NCI-H1930 (cell line): ENCODE measurements at places on chromosomes 6 and 20.

GRCh38 chr6:143158113-143158581 is 97.5 kb downstream of the AIG1 start:
- DNase-seq: no peak

- no peak for DNase-seq
Observed at GRCh38 chr6:36793913-36794712, 45.1 kb downstream of the CPNE5 start.

DNA sequence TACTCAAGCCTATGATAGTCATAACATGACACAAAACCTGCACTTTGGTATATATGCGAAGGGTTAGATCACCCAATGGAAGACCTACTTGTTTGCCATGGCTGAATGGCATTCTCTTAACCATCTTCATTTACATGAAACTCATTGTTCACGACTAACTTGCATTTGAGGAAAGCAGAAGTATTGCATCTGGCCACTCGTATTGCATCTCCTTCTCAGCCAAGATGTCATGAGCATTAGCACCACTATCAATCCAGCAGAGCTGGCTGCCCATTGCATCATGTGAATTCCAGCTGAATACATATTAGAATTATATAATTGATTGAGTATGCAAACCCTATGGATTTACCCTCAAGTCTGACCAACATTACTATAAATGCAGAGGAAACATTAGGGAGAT is 390.2 kb downstream of the LAMA2 start:
- DNase-seq: peak; percentile 76

DNA sequence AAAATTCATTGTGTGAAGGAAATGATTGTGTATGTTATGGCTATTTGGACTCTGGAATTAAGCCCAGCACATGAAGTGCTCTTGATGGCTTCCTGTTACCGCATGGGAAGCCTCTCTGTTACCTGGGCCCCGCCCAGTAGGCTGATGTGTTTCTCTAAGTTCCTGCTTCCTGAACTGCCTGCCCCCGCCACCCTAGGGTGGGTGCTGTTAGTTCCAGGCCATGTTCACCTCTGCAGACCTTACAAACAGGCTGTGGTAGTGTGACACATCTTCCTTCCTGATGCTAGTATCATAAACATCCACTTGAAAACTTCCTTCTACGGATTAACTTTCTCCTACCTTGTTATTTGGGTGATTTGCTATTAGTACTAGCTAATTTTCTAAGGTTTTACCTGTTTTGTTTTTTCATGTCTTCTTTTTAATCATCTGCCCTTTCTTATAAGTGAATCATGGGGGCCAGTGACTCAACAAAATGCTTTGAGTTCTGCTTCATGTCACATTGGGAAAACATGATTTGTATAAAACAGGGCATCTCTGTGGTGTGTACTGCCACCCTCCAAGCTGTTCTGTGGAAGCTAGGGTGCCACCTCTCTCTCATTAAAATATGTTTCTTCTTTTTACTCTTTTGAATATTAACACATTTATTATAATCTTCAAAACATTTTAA is 40.6 kb downstream of the SH3BGRL2 start:
- DNase-seq: no peak

DNA sequence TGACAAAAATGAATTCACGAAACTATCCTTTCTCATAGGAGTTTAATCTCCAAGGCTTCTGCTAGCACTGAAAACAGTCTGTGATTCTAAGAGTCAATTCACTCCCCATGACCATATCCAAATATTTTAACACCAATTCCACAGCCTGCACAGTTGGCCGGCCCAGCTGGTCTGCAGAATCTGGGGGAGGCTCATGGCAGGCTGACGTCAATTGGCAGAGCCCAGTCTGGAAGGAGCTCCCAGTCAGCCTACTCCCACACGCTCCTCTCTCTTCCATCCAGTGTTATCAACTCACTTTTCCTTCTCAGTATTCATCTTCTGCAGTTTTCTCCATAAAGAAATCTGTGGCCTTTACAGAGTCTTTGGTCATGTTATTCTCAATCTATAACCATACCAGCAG is 111.0 kb downstream of the TBXT start:
- DNase-seq: no peak

DNA sequence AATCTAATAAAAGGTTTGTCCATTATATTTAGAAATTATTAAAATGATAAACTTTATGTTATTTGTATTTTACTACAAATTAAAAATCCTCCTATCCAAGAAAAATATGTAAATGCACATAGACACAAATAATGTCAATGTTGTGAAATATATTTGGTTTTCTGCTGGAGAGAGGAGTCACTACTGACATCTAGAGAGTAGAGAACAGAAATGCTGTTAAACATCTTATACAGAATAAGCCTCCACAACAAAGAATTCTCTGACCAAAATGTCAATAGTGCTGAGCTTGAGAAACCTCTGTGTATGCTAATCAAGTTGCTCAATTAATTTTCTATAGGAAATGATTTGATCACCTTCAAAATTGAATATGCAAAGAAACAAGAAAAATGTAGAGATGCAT is 12.4 kb downstream of the HTR1B start:
- no peak for DNase-seq

- no peak for DNase-seq
Observed at GRCh38 chr6:64505312-64505711, 869.7 kb downstream of the PHF3 start.

GRCh38 chr20:8757146-8757545 is 311.7 kb upstream of the PLCB4 start:
- no peak for DNase-seq
